Suppressor macrophage (primary cell): ENCODE measurements at places on chromosomes 4 and X.
A peak's percentile ranks its signal among the peaks of the same experiment; 100 is the strongest.

GRCh38 chr4:103032574-103032973 lies 13.1 kb upstream of the SLC9B1 start:
- peak; percentile 40 for DNase-seq

DNA sequence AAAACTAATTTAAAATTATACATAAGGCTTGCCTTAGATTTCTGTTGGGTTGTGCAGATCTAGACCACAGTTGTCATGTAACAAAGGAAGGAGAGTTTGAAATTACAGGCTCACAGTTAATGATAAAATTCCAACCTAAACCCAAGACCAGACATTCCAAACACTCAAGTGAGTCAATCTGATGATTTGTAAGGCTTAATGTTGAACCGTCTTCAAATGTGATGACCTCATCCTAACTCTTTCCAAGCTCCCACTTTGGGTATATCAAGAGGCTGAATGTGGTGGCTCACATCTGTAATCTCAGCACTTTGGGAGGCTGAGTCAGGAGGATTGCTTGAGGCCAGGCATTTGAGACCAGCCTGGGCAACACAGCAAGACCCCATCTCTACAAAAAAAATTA lies 149.2 kb downstream of the TBL1X start:
- DNase-seq, result no peak

GRCh38 chr4:119626420-119626819 lies 2.2 kb downstream of the PDE5A start:
- no peak for DNase-seq

DNA sequence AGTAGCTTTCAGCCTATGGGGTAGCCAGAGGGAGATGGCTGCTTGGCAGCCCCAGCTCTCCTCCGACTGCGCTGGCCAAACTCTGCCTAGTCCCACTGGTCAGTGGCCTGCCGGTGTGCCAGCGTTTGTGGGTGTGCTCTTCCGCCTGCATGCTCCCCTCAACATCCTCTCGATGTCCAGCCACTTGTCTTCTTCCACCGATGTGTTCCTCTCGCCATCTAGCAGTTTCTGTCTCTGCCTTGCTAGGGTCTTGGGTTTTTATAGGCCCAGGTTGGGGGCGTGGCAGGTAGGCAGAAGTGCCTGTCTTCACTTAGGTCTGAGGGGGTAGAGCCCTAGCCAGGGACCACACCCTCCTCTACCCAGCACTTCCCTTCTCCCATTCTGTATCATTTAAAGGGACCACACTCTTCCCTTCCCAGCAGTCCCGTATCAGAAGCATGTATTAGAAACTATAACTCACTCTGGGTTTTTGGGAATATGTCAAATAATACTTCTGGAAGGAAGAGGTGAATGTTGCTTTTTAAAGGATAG lies 124.4 kb downstream of the KDM6A start:
- DNase-seq, result peak; percentile 8

- DNase-seq, result peak; percentile 11
Measured at GRCh38 chr4:89161841-89162240, 50.5 kb downstream of the TIGD2 start.

GRCh38 chr4:90536408-90536807 lies 409.2 kb downstream of the CCSER1 start:
- DNase-seq, result no peak

GRCh38 chrX:12325171-12325570 lies 186.9 kb downstream of the FRMPD4 start:
- DNase-seq, result no peak

- DNase-seq, result no peak
Measured at GRCh38 chr4:109495514-109495913, 61.9 kb downstream of the SEC24B start.

- DNase-seq, result no peak
Measured at GRCh38 chrX:135531813-135532212, 11.4 kb downstream of the INTS6L start.

GRCh38 chrX:134161162-134161561 lies 75.8 kb upstream of the CCDC160 start:
- DNase-seq, result no peak

DNA sequence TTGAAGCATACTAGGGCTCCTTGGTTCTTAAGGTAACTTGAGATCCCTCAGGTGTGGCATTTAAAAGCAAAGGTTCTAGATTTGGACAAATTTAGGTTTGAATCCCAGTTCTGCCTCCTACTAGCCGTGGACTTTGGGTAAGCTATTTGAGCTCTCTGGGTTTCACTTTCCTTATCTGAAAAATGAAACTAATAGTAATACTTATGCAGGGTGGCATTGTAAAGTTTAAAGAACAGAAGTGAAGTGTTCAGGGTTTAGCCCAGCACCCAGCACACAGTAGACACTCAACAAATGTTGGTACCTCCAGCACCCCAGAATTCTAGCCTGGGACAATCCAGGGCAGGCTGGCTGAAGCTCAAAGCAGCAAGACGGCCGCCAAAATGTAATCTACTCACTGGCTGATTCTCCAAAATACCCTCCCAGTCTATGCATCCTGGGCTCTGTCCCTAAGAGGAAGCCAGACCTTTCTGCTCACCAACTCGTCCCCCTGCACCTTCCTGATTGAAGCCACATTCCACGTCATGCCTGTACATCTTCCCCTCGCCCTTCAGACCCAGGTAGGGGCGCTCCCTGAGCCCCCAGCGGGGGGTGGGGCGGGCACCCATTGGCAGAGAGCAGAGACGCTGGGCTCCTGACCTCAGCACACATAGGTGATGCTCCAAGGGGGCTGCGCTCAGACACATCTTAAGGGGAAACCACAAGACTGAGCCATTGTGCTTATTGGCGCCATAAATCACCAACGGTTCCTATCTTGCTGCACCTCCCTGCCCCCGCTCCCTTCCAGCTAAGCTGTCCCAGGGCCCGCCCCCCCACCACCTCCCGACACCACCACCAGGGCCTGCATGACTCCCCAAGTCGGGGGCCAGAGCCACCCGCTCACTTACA lies 160.6 kb downstream of the BCOR start:
- no peak for DNase-seq

DNA sequence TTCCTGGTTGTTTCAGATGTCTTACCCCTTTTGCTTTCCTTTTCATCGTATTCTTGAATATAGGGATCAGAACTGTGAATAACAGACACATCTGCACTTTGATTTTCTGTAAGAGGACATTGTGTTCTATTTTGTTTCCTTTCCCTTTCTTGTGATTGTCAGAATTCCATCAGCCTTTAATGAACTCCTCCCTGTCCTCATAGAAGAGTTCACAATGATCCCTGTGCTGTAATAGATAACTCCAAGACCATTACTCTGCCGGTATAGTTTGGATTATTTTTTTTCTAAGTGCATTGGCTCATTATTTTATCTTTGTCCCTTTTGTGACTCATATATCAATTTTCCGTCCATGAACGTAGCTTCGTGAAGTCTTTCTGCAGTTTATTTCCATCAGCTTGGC lies 59.7 kb upstream of the PRDM8 start:
- DNase-seq, result no peak

DNA sequence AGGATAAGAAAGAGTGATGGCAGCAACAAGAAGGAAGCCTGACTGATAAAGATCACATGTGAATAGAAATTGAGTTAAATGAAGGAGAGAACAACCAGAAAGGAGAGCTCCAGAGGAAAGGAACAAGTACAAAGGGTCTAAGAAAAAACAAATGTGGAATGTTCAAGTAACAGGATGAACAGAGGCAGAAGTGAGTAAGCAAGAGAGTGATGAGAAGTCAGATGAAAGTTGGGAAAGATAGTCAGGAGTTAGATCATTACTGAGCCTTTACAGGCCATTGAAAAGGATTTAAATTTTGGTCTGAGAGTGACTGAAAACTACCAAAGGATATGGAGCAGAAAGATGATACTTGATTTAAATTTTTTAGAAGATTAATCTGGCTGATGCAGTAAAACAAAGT lies 38.1 kb downstream of the NFXL1 start:
- DNase-seq, result no peak

- peak; percentile 6 for DNase-seq
Measured at GRCh38 chrX:34638116-34638515, 19.0 kb downstream of the TMEM47 start.

- DNase-seq, result no peak
Measured at GRCh38 chrX:4268676-4269075, 555.2 kb upstream of the PRKX start.

DNA sequence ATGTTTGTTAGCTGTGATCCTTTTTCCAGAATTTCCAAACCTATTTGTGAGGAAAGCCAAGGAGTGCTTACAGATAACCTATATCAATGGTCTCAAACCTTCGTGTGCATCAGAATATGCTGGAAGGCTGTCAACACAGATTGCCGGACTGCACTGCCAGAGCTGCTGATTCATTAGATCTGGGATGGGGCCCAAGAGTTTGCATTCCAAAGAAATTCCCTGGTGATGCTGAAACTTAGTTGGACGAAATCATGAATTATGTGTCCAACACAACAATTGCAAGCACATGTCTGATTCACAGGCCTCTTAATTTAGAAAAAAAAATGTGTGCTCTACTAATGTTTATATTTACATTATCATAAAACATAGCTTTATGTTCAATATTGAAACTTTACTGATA lies 544.0 kb upstream of the AMOT start:
- no peak for DNase-seq

- DNase-seq, result no peak
Measured at GRCh38 chrX:32185160-32185559, 1026.2 kb downstream of the DMD start.
